Activated CD4-positive, alpha-beta T cell treated with anti-CD3 and anti-CD28 coated beads for 36 hours (primary cell): ENCODE measurements at places on chromosomes 2 and 18. TPM values are rescaled to one million over a fixed set of nuclear protein-coding genes. Genes with fewer than 3 reads are reported as not detected.

Gene TMEM18
- 27.0 TPM for total RNA-seq

Gene MPP4
- total RNA-seq, result not detected

Gene CPLX4
- total RNA-seq, result not detected

Gene CRYGD
- not detected for total RNA-seq

Gene TRIM43
- not detected for total RNA-seq

Gene DSC3
- total RNA-seq, result not detected

Gene LRP2
- total RNA-seq, result 3.0 TPM

Gene LCT
- 0.16 TPM for total RNA-seq

Gene RTP5
- total RNA-seq, result not detected

Gene GREB1L
- total RNA-seq, result not detected

Gene INHBB
- not detected for total RNA-seq

Gene ACMSD
- total RNA-seq, result not detected
